ENCODE measurements at places on chromosomes 12 and 14.

DNA sequence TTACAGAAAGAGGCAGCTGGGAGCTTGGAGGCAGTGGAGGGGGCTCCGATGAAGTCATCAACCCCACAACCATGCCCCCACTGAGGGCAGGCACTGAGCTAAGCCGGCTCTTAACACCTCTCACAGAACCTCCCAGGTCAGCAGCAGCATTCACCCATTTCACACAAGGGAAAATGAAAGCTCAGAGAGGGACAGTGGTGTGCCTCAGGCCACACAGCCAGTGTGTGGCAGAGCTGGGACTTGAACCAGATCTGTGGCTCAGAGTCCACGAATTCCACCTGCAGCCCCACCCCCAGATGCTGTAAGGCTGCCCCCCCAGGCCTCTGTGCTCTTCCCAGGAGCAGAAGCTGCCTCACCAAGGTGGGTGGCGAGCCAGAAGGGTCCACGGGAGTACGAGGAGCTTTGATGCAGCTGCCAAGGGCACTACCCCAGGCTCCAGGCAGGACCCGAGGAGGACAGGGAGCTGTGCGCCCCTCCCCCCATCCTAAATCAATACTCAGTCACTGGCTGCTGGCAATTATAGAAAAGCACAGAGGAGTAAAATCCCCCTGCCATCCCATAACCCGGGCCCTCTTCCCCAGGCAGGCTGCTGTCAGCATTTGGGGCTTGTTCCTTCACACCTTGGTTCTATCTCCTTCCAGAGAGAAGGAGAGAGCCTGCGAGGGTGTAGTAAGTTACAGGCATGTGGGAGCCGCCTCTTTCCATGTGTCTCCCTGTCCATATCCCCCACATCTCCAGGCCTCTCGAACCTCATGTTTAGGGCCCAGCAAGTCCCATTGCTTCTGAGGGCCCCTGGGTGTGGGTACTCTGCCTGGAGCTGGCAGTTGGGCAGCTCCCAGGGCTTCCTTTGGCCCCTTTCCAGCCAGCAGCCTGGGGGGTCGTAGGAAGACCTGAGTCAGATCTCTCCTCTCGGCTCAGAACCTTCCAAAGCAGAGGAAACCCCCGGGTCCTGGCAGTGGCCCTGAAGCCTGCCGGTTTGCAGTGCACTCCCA lies 47.6 kb downstream of the FAM222A start:
- no peak for DNase-seq

DNA sequence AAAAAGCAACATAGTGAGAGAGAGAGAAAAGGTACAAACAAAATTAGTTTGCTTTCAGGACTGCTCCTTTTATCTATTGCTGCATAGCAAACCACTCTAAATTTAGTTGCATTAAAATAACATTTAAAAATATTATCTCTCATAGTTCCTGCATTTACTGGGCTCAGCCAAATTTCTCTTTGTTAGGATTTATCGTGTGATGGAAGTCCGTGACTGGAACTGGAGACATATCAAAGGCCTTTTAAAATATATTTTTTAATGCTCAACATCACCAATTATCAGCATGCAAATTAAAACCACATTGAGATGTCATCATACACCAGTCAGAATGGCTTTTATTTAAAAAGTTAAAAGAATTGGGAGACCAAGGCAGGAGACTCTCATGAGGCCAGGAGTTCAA lies 107.6 kb upstream of the SYT1 start:
- DNase-seq, result no peak

DNA sequence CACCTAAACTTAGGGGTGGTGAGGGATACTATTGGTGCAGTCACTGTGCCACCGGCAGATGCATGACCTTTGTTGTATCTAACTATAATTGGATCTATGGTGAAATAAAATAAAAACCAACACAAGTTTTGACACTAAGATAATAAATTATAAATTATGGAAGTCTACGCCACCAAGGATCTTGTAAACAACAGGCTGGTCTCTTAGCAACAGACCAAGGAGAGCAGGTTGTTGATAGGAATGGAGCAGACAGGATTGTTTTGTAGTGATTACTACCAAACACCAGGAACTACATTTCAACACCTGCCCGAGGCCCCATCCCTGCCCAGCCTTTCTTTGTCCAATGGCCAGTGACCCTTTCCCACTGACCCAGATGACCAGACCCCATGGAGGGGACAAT lies 1178.0 kb downstream of the VRK1 start:
- DNase-seq, result no peak

DNA sequence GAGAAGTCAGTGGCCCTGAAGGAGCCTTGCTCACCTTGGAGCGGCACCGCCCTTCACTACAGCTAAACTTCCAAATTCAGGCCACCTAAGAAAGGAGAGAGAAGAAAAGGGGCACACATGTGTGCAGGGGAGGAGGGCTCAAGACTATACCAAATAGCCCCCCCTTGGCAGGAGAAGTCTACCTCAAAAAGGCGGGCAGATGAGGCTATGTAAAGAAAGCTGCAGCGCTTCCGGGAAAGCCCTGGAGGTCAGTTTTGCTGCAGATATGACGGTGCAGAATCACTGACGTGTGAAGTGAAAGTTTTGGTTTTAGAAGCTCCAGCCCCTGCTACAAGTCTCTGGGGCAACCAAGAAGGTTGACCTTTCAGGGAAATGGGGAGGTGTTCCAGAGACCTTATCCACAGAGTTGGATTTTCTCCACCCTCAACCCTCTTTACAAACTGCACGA lies 48.2 kb upstream of the PNMA1 start:
- DNase-seq, result no peak

All from EL (cell line).